ENCODE measurements at places on chromosomes 3 and 15.

DNA sequence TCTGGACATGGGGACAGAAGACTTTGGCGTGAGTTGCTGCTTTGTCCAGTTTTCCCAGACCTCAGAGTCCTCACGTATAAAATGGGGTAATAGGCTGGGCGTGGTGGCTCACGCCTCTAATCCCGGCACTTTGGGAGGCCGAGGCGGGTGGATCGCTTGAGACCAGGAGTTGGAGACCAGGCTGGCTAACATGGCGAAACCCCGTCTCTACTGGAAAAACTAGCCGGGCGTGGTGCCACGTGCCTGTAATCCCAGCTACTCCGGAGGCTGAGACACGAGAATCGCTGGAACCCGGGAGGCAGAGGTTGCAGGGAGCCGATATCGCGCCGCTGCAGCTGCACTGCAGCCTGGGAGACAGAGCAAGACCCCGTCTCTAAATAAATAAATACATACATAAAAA, 22.7 kb upstream of the IGF1R start:
- DNase-seq = no peak

DNA sequence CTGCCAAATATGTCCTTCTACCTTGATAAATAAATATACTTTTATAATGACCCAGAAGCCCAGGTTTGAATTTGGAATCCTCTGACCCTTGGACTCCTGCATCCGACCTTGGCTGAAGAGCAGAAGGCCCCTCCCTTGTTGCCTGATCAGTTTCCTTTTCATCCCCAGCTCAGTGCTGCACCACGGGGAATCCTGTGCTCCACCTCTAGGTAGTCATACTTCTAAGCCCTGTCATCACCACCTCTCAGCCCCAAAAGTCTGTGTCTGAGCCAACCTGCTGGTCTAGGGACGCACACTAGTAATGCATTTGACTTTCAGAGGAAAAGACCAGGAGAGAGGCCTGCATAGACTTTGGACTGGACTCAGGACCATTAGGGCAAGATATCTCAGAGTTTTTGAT, 310.6 kb downstream of the NLGN1 start:
- DNase-seq = no peak

GRCh38 chr15:78623786-78624497, 3.1 kb upstream of the CHRNA3 start:
- no peak for DNase-seq

DNA sequence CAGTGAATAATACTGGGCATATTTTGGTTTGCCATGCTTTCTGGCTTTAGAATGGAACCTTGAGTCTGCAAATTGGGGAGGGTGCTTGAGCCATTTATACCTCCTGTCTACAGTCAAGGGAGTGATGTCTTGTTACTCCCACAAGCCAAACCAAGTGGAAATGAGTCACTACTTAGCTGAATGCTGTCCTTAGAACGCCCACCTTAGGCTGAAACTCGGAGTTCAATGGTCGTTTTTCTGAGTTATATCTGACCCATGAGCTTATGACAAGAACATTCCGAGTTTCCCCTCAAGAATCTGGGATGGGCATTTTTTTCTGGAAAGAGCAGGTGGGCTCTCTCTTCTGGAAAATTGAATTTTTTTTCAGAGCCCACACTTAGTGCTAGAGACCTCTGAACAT, 17.4 kb upstream of the CLDN18 start:
- DNase-seq = no peak

- DNase-seq = no peak
Measured at GRCh38 chr3:69329892-69330291, 56.0 kb downstream of the FRMD4B start.

DNA sequence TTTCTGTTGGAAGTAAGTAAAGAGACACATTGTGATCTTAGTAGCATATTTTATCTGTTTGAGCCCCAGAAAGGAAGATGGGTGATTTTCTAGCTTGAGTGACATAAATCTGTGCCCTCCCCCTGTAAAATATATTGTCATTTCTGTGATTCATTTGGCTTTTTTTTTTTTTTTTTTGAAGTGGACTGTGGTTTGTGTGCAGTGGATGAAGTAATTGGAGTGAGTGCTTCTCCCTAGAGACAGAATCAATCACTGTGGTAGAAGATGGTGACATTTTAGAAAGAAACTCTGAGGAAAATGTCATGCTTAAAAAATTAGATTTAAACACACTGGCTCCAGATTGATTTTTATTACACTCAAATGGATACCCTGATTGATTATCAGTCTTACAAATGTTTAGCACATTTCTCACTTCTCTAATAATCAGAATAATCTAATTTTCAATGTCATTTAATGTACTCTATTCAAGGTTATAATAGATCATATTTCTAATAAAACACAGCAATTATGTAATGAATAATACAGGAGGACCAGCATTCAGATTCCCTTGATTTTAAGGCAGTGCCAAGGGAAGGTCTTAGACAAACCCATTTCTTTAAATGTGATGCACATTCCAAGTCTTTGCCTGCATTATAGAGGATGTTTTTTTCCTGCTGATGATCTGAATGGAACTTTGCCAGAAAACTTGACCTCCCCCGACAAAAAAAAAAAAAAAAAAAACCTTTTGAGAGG, 116.6 kb downstream of the TOP2B start:
- no peak for DNase-seq

Data from stimulated activated CD8-positive, alpha-beta memory T cell treated with anti-CD3 and anti-CD28 coated beads, Interleukin-7, amount 100 ng/mL, for 1 hour (primary cell).